ENCODE measurements at places on chromosomes 7 and 10. TPM values are rescaled to one million over a fixed set of nuclear protein-coding genes. Genes with fewer than 3 reads are reported as not detected.

DNA sequence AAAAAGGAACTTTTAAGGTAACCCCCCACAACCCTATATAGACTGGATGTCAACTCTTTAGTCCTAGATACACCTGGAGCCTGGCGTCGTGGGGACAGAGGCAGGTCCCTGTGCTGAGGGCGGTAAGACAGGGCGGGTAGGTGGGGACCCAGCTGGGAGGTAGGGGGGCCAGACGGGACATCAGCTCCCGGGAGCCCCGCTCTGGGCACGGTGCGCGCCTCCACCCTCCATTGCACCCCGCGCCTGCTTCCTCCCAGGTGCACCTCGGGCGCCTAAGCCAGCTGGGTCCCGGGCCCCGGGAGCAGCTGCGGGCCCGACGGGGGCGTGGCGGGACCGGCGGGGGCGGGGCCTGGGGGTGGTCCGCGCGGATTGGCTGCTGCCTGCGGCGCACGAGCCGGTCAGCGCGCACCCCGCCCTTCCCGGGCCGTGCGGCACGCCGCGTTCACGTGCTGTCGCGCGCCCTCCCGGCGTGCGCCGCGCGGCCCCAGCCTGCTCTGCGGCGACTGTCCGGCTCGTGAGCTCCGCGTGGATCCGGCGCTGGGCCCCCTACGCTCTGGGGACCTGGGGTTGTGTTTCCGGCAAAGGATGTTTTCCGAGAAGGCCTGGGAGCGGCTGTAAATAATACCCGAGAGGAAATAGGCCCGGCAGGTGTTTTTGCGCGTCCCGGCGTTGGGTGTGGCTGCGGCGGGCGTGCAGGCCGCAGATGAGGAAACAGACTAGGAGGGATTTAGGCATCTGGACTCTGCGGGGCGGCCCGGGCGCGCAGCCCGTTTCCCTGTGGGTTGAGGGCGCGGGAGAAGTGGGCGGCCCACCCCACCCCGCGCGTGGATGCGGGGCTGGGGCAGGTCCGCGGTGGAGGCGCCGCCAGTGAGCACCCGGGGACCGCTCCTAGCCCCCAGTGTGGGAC lies 39.1 kb upstream of the PFKFB3 start:
- DNase-seq: peak; percentile 92

GRCh38 chr7:17680943-17681351 lies 259.3 kb downstream of the SNX13 start:
- no peak for DNase-seq

CCDC136 gene
- 13.5 TPM for polyA plus RNA-seq

DDX21 gene
- polyA plus RNA-seq: 10.2 TPM

- DNase-seq: no peak
These were observed 23.5 kb downstream of the SGCE start for GRCh38 chr7:94632338-94633013.

GRCh38 chr7:116446212-116446855 lies 53.2 kb upstream of the CAV2 start:
- no peak for DNase-seq

ADAM8 gene
- polyA plus RNA-seq: 1.4 TPM

OR6V1 gene
- polyA plus RNA-seq: not detected

- no peak for DNase-seq
These were observed 99.5 kb downstream of the CYTH3 start for GRCh38 chr7:6172910-6173295.

DNA sequence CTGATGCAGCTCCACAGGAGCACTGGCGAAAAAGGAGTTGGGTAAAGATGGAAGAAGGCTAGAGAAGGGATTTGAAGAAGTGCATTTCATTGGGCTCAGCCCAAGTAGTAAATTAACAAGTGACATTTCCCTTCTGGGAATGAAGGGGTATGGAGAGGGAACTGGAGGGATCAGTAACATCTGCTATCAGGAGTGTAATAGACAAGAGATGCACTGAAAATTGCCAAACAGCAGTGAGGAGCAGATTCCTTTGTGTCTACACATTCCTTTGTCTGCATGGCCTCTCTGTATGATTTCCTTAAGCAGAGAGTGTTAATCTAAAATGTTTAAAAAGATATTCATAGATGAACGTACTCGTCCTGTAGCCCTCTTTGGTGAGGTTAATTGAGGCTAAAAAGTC lies 148.2 kb upstream of the FERD3L start:
- no peak for DNase-seq

- DNase-seq: no peak
These were observed 171.8 kb downstream of the SEMA3A start for GRCh38 chr7:84022684-84023308.

DNA sequence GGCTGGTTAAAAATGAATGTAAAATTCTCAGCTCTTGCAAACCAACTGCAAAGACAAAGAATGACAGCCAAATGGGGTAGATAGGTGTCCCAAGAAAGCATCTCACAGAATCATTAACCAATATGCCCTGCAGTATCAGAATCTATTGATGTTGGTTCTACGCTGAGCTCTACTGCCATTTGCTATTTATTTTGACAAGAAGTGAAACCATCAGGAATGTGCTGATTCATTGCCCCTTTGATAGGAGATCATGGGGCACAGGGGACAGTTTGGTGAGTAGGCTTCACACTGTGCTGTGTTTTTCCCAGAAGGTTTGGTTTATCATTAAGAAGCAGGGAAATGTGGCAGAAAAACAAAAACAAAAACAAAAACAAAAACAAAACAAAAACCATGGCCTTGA lies 19.4 kb upstream of the CDC14C start:
- no peak for DNase-seq

CTAGE6 gene
- not detected for polyA plus RNA-seq

GRCh38 chr10:120818301-120818700 lies 32.9 kb upstream of the WDR11 start:
- DNase-seq: no peak

- DNase-seq: peak; percentile 59
These were observed 23.3 kb downstream of the MYOF start for GRCh38 chr10:93458821-93459257.

- no peak for DNase-seq
These were observed 135.1 kb downstream of the NPY start for GRCh38 chr7:24419077-24419476.

- no peak for DNase-seq
These were observed 3.9 kb downstream of the PPP1R17 start for GRCh38 chr7:31690935-31691334.

- no peak for DNase-seq
These were observed 101.6 kb upstream of the PLXNA4 start for GRCh38 chr7:132677918-132678317.

MKI67 gene
- 0.09 TPM for polyA plus RNA-seq

- no peak for DNase-seq
These were observed 28.9 kb upstream of the GPR146 start for GRCh38 chr7:1015196-1016121.

DNA sequence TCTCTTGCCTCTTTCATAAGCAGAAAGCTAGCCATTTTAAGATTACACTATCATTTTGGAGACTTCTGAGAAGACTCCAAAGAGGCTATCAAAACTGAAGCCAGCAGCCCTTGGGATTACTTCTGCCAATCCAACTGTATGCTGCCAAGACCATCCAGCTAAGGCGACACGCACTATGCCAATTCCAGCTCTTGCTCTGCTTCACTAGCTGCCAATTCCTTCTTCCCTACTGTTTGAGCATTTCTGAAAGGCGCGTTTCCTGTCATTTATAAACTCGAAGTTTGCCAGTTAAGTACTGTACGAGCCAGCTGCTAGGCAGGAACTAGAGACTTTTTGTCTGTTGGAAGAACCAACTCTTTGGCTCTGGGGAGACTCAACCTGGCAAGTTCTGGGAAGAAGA lies 36.5 kb downstream of the MALSU1 start:
- DNase-seq: no peak

RELN gene
- polyA plus RNA-seq: 0.95 TPM

AASS gene
- polyA plus RNA-seq: 14.9 TPM

GRCh38 chr7:2978408-2978807 lies 65.3 kb downstream of the CARD11 start:
- DNase-seq: no peak

PNLIPRP3 gene
- polyA plus RNA-seq: not detected

DNA sequence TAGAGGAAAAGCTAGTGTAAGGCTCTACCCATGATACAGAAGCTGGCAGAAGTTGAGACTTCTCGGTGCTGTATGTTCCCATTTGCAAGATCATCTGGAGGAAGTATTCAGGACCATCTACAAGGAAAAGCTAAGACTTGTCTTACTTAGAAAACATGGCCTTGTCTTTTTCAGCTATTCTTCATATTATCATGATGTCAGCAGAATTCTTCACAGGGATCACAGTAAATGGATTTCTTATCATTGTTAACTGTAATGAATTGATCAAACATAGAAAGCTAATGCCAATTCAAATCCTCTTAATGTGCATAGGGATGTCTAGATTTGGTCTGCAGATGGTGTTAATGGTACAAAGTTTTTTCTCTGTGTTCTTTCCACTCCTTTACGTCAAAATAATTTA lies 79.6 kb upstream of the SCIN start:
- DNase-seq: no peak

GRCh38 chr7:121272676-121273075 lies 56.1 kb upstream of the WNT16 start:
- no peak for DNase-seq

DNA sequence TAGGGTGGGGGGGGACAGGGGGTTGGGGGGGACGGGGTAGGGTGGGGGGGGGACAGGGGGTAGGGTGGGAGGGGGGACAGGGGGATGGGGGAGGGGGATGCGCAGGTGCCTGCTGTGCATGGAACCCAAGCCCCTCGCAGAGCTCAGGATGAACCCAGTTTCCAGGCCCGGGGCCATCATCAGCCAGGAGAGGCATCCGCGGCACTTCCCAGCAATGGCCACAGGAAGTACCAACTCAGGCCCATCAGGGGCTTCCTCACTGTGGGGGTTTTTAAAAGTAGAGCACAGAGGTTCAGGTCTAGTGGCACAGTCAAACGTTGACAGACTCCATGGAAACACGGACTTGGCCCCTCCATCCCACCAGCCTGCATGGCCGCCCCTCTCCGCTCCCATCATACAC lies 172.7 kb downstream of the DIP2C start:
- DNase-seq: no peak

DNA sequence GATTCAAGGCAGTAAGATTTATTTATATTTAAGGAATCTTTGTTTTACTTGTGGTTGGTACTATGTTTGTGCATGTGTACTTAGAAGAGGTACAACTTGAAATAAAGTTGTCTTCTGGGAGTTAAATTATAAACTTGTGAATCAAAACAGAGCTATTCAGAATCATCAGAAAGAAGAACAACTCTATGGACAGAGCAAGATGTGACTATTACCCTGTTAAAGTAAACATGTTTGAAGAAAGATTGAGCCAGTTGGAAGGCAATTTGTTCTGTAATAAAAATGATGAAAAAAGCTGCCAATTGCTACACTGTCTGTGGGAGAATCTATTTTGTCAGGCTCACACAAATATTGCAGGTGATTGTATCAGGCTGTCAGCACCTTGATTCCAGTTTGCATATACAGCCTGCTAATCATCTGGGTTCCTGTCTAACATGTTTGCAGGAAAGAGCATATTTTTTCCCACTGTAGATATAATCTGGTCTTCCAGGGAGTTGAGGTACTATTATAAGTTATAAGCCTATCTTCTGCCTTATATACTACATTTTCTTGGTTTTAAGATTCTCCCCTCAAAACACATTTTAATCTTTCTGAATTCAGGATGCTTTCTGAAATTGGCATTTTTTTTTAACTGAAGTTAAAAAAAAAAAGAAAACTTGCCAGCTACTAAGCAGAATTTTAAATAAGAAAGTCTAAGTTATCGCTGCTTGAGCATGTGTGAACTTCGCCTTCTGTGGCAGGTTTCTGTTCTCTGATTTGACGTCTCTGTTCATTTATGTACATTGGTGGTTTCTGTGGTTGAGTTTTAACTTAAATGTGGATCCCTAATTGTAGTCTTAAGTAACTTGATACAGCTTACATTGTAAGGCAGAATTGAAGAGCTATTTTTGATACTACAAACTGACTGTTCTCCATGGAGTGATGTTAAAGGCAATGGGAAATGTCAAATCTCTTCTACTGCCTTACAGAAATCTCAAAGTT lies 46.0 kb downstream of the ZNRF2 start:
- DNase-seq: no peak

DNA sequence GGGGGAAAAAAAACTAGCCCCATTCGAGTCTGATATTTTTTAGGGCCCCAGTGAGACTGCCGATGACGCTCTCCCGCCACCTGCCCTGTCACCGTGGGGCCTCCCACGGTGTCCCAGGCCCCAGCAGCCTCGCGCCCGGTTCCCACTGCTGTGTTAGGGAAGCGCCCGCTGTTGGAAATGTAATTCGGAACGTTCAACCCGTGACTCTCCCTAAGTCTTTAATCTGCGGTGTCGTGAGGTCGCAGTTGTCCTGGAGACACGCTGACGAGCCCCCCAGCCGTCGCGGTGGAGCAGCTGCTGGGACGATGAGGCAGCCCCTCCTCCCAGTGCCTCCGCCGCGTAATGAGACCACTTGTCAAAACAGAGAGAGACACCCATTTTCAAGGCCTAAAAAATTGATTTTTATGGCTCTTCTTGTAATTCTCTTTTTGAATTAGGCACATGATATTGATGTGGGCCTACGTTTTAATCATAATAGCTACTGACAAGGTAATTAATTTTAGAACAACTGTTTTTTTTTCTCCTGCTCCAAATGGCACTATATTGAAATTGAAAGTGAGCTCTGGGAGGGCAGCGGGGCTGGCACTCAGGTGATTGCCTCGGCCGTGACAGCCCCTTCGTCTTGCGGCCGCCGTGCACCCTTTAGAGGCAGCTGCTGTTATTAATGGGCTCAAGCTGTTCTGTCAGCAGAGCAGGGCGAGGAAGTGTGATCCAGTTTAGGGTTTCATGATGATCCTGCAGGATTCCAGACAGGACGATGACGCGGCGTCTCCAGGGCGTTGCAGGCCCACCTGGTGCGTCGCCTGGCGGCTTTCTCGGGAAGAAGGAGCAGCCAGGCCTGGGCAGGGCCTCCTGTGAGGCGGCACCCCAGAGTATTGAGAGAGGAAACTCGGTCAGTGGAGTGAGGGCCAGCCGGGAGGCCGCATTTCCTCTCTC lies 63.3 kb downstream of the NKX6-2 start:
- peak; percentile 36 for DNase-seq

DNA sequence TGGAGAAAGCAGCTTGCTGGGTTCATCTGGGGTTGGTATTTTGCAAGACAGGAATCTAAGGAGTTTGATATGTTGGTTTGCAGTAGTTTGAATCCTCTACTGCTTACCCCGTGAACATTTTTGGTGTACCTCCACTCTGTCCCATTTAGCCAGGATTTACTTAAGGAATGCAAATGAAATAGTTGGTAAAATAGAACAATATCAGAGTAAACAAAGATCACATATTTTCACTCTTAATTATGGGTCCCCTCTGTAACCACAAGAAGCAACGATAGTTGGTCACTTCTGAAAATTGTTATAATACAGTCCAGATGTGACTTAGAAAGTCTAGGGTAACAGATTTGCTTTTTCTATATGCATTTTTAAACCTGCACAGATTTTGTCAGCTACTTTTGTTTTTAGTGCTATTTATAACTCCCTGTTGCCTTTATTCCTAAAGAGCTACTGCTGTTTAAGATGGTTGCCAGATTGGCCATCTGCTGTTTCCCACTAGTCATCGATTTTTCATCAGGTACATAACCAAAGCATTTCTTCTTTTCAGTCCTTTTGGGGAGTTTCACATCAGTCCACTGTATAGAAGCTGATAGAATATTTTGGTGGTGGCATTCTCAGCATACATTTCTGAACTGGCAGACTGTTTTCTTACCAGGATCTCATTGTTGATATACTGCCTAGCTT lies 37.6 kb downstream of the MAPK8 start:
- no peak for DNase-seq

Data from heart right ventricle (tissue), 16 donors.